ENCODE measurements at places on chromosomes 11 and 22.

DNA sequence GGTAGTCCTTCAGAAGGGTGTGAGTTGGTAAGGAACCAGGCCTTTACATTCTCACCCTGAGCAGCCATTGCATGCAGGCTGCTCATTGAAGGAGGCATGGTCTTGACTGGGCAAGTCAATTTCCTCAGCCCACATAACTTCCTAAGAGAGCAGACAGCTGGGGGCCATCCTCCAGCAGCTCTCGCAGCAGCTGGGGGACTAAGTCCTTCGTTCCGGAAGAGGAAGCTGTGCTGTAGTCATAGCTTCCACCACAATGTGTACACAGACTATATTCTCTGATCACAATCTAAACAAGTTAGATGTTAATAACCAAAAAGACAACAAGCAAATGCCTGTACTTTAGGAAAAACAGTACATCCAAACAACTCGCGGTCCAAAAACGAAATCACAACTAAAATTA, 30.1 kb upstream of the MPPED1 start:
- peak; percentile 17 for DNase-seq

- DNase-seq = no peak
Observed at GRCh38 chr11:94604482-94604881, 37.3 kb downstream of the PIWIL4 start.

- DNase-seq = no peak
Observed at GRCh38 chr11:10348650-10349280, 43.9 kb downstream of the ADM start.

- DNase-seq = no peak
Observed at GRCh38 chr22:29951791-29952413, 68.9 kb downstream of the MTMR3 start.

GRCh38 chr11:9568854-9569587, 4.4 kb upstream of the WEE1 start:
- DNase-seq = peak; percentile 43

DNA sequence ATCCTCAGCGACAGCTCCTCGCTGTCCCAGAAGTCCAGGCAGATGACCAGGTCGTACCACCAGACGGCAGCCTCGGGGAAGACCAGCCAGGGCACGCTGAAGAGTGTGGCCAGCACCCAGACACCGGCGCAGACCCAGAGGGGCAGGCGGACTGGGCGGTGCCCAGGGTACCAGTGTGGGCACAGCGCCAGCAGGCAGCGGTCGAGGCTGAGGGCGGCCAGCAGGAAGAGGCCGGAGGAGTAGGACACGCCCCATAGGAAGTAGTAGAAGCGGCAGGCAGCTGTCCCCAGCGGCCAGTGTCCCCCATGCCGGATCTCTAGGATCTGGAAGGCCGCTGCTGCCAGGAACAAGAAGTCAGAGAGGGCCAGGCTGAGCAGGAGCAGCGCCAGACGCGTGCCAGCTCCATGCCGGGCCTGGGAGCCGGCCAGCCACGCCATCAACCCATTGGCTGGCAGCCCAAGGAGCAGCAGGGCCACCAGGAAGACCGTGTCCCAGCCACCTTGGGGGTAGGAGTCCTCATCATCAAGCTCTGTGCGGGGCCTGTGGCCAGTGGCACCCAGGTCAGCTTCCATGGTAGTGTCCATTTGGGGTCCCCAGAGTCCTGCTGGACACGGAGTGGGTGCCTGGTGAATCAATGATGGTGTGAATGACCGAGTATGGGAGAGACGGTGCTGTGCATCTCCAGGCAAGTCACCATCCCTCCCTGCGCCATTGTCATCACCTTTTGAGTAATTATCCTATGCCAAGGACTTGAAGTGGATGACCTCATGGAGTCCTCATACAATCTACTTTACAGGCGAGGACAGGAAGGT, at the start of gene GPR152:
TSS of gene GPR152 (minus strand) at position 589 of the 812 bp plus-strand sequence. CDS start at position 584, 5 bp downstream.
- DNase-seq = no peak

- no peak for DNase-seq
Observed at GRCh38 chr11:131056036-131056435, 139.8 kb upstream of the SNX19 start.

DNA sequence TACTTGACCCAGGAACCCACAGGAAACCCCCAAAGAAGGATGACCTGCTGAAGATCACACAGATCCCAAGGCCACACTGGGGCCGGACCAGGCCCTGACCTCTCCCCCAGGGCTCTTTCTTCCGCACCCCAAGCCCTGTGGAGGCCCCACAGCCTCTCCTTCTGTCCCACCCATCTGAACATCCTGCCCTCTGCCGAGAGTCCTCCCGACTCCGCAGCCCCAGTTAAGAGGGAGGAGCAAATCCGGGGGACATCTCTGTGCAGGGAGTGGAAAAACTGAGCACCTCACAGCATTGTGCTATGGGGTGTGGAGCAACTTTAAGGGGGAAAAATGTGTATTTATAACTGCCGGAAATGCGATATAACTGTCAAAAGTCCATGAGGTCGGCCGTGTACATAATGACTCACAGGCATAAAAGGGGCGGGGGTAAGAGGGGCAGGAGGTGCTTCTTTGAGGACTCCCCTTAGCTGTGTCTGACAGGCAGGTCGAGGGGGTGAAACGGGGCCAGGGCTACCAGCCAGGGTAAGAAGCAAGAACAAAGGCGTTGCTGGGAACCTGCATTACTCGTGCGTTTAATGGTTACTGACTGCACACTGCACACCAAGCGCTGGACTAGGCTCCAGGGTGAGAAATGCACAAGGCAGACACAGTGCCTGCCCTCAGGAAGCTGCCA, 57.2 kb downstream of the WNT11 start:
- DNase-seq = no peak

DNA sequence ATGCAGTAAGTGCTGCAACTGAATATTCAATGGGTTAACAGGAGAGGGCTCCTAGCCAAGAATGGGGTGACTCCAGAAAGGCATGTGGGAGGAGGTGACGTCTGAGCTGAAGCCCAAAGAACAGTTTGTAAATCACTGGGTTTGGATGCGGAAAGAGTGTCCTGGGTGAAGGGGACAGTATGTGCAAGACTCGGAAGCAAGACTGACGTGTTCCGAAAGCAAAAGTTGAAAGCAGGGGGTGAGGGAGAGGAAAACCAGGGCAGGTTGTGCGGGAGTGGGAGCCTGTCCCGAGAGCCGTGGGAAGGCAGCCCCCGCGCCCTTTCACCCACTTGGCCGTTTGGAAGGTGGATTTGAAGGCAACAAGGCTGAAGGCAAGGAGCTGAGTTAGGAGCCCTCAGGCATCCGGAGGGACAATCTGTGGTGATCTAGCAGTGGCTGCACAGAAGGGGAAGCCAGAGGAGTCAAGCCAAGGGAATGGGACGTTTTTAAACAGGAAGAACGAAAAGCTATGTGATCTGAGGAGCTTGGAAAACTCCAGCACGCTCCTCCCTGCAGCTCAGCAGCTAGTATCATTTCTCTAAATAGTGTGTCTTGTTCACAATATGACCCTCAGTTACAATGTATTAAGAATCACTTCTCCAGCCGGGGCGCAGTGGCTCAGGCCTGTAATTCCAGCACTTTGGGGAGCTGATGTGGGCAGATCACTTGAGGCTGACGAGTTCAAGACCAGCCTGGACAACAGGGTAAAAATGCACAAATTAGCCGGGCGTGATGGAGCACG, 7.7 kb downstream of the SLC25A18 start:
- DNase-seq = no peak

GRCh38 chr11:78195917-78196560, 7.3 kb downstream of the USP35 start:
- DNase-seq = no peak

GRCh38 chr11:65557280-65558001, 718 bp downstream of the LTBP3 start:
- DNase-seq = no peak

DNA sequence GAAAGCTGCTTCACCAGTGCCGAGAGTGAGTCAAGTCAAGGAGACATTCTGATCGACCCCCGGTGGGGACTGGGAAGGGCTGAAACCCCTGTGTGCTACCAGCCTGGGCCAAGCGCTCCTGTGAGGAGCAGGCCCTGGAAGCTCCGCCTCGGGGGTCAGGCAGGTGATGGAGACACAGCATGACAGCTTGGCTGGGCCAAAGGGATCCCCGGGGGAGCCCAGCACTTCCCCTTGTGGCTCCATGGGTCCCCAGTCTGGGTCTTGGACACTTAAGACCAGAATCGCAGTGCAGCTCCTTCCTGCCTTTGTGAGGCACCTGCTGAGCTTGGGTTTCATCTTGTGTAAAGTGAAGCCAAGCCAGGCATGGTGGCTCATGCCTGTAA, 89.2 kb downstream of the MORC2 start:
- no peak for DNase-seq

GRCh38 chr22:37164505-37164887, 14.8 kb upstream of the IL2RB start:
- DNase-seq = no peak

- no peak for DNase-seq
Observed at GRCh38 chr22:17775781-17776465, 1.7 kb upstream of the BID start.

DNA sequence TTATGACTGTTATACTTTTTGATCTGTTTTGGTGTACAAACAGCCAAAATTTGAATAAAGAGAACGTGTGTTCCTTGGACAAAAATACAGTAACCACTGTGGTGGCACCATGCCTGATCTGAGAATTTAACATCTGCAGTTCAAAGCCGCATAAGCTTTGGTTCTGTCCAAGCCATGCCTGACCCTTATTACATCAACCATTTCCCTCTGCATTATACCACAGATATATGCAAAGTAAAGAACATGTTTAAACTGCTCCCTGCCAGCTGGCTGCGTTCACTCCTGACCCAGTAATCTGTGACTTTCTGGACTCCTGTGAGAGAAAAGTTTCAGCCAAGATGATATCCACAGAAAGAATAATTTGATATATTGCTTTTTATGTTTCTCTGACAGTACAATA, 890.5 kb upstream of the ANO3 start:
- DNase-seq = no peak

- no peak for DNase-seq
Observed at GRCh38 chr11:117874253-117874909, 2.1 kb downstream of the FXYD6 start.

GRCh38 chr11:32821917-32822560, 7.7 kb upstream of the PRRG4 start:
- DNase-seq = no peak

- DNase-seq = no peak
Observed at GRCh38 chr11:29485641-29486040, 531.2 kb downstream of the KCNA4 start.

DNA sequence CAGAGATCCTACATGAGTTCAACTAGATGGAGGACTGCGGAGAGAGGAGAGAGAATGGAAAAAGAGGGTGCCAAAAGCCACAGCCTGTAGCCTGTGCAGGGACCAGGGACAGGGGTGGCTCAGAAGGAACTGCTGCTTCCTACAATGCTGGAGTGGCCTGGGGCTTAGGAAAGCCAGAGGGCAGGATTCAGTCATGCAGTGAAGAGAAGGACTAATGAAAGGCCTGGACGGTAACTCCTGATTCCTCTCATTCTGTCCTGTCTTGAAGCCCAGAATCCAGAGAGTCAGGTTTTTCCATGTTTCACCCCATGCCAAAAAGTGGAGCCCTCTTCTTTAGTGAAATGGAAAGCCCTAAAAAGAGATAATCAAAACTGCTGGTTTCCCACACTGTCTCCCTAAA, 48.4 kb upstream of the INCENP start:
- DNase-seq = no peak

- no peak for DNase-seq
Observed at GRCh38 chr11:120500414-120501071, 11.0 kb upstream of the GRIK4 start.

DNA sequence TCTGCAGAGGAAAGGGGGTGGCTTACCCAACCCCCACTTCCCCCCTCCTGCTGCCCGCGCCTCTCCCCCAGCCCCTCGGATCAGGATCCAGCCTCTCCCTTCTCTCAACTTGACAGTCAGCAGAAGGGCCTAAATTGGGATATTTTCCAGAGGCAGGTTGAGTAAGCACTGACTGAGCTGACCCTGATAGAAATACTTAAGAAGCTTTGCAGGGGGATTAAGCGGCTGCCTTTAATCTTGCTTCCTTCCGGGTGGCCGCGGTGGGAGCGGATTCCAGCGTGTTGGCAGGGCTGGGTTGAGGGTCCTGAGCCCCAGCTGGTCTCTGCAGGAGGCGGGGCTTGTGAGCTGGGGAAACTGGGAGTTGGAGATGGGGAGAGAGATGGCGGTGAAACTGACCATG, 445.2 kb downstream of the NTM start:
- no peak for DNase-seq

GRCh38 chr11:35162745-35163144, 23.8 kb downstream of the CD44 start:
- no peak for DNase-seq

DNA sequence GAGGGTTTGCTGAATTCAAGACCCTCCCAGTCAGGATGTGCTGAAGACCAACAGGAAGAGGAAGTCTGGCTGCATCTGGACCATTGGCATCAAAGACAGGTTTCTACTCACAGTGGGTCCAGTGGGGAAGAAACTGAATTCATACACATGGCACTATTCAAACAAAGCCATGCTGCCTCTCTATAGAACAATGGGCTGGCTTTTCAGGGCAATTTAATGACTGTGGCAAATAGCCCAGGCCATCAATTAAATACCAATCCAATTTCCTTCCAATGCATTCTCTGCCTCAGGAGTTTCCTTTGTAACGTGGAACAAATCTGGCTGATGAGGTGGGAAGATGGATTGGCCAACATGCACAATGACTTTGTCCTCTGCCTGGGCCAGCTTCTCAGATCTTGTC, 98.6 kb downstream of the SEZ6L start:
- DNase-seq = no peak

- peak; percentile 25 for DNase-seq
Observed at GRCh38 chr11:118609380-118610224, 2.2 kb downstream of the PHLDB1 start.

DNA sequence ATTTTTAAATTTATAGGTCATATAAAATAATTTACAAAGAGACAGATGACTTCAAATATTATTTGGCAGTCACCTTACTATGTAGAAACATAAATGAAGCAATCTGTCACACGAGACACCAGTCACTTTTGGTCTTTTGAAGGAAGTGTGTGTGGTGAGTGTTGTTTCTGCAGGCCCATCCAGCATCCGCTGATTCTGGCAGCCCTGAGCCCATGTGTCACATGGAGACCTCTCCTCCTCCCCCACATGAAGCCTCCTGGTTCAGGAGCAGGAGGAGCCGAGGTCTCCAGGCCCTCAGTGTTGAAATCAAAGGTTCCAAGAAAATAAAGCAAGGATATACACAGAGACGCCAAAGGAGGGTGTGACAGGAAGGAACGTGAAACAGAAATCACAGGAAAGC, 60.1 kb downstream of the ARFGAP3 start:
- no peak for DNase-seq

GRCh38 chr11:111729071-111729830, 36.9 kb downstream of the PPP2R1B start:
- no peak for DNase-seq

GRCh38 chr11:60951606-60951903, 421 bp downstream of the SLC15A3 start:
- no peak for DNase-seq

GRCh38 chr11:104856607-104857006, 41.7 kb downstream of the CASP12 start:
- no peak for DNase-seq
